ENCODE measurements at places on chromosomes 16 and 17.

GRCh38 chr16:22063888-22064467 lies 28.4 kb upstream of the VWA3A start:
- no peak for DNase-seq

- DNase-seq: no peak
Observed at GRCh38 chr17:33090806-33091205, 99.2 kb downstream of the SPACA3 start.

DNA sequence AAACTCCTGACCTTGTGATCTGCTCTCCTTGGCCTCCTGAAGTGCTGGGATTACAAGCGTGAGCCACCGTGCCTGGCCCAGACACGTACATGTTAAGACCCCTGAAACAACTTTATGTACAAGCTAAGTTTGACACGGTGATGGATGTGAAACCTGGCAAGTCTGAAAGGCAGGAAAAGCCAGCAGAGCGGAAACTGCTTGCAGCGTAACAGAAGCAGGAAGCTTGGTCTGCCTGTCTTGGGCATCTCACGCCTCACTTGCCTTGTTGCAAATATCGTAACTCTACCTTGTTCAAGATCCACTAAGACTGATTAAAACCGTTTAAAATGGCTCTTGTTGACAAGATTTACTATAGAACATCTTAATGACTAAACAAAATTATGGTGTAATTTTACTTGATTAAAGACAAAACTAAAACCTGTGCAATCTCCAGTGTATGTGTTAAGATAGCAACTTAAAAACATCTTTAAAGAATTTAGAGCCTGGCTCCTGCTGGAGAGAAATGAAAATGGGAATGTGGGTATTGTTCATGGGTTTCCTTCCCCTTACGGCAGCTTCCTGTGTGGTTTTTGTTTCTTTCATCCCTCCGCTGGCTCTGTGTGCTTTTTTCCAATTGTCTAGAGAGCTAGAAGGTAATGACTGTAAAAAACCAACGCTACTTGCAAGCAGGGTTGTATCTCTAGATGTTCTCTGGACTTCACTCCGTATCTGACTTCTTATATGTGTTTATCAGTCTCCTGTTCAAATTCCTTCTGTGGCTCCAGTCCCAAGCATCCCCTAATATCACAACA lies 477.6 kb downstream of the XYLT1 start:
- no peak for DNase-seq

- DNase-seq: no peak
Observed at GRCh38 chr16:79264237-79265109, 336.1 kb downstream of the MAF start.

- DNase-seq: no peak
Observed at GRCh38 chr17:41864498-41864835, 756 bp downstream of the KLHL11 start.

DNA sequence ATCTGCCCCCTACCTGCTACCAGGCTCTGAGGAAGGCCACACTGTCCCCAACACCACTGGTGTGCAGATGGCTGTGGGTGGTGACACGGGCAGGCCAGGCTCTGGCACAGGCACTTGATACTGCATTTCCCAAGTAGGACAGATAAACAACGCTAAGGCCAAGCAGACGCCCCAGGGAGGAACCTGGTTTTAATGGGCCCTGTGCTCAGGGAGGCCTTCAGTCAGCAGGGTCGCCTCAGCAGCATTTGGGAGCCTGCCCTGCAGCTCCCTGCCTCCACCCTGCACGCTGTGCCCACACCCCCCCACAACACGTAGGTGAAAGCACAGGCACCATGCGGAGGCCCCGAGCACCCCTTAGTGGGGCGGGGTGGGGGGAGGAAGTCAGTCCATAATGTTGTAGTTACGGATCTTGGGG lies 3.3 kb upstream of the FASN start:
- DNase-seq: no peak

DNA sequence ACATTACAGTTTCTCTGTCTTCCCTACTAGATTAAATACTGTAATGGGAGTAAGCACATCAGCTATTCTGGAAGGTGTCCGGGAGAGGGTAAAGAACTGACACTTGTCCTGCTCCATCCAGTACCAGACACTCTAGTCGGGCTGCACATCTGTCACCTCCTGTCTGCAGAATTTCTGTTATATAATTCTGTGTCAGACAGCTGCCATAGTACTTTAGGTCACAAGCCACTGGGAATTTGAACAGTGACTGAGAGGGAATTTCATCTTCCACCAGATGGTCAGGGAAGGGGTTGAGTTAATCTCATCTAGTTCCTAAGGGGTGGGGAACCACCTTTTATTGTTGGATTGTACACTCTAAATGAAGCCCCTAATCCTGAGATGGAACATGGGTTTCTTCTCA lies 58.6 kb upstream of the NUDT7 start:
- DNase-seq: no peak

DNA sequence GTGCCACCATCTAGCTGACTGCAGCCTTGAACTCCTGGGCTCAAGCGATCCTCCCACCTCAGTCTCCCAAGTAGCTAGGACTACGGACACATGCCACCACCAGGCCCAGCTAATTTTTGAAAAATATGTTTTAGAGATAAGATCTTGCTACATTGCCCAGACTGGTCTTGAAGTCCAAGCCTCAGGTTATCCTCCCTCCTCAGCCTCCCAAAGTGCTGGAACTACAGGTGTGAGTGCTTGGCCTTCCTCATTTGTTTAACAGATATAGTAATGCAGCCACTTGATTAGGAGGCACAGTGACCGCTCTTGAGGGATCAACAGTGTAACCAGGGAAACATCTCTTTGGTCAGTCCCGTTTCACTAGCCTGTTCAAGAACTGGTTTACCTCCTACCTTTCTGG lies 35.1 kb downstream of the HLF start:
- DNase-seq: no peak

GRCh38 chr16:69217433-69217832 lies 30.5 kb downstream of the SNTB2 start:
- DNase-seq: no peak

- no peak for DNase-seq
Observed at GRCh38 chr17:67575325-67575724, 142.4 kb upstream of the NOL11 start.

- no peak for DNase-seq
Observed at GRCh38 chr17:8150194-8151119, 1.7 kb downstream of the PER1 start.

- DNase-seq: no peak
Observed at GRCh38 chr17:80882323-80882722, 109.3 kb upstream of the CHMP6 start.

GRCh38 chr17:51443646-51444045 lies 183.3 kb downstream of the UTP18 start:
- DNase-seq: no peak

DNA sequence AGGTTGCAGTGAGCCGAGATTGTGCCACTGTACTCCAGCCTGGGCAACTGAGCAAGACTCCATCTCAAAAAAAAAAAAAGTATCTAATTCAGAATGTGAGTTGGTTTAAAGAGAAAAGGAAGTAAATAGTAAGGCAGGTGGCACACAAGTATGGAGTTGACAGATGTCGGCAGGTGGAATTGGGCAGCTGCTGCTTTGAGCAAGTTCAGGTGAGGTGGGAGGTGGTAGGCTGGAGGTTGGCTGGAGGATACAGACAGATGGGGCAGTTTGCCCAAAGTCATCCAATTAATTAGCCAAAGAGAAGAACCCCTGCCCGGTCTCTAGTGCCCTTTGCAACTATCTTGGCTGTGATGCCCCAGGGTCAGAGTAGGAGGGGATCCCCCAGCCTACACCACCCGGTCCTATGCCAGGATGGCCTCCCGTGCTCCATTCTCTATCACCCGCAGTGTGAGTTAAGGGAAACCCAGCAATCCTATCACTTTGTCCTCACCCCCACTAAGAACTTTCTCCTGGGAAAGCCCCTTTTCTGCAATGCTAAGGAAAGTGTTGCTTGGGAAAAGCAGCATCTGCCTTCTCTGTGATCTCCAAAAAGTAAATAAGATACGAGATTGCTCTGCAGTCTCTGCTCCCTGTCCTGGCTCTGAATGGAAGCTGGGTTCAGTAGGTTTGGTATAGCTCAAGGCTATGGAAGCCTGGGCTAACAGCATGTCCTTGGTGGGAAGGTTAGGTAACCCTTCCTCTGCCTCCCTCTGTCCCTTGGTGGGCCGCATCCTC lies 32.2 kb downstream of the SLC12A3 start:
- no peak for DNase-seq

GRCh38 chr17:50798424-50799288 lies 31.3 kb upstream of the ANKRD40CL start:
- no peak for DNase-seq

DNA sequence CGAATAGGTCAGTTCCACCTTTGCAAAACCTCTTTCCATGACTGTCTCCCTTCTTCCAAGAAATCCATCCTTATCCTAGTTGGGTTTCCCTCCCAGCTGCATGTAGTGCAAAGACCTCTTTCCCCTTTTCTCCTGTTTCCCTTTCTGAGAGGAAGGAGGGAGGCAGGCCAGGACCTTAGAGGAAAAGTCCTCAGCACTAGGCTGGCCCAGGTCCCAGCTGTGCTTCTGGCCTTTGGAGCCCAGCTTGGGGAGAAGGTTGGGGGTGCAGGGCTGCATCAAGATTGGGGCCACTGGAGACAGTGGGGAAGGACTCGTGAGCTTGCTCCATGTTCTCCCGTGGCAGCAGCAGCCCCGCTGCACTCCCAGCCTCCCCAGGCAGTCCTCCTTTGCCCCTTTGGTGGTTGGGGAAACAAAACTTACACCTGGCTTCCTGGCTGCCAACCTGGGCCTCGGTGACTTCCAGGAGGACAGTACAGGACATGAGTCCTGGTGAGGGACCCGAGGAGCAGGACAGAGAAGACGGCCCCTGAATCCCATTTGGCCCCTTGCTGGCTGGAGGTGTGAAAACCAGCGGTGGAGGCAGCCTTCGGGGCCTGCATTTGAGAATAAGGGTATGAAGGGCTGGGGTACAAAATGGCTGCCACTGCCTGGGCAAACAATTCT lies 481 bp downstream of the HEXIM2 start:
- no peak for DNase-seq

GRCh38 chr16:53998966-53999522 lies 287.5 kb downstream of the IRX3 start:
- no peak for DNase-seq

DNA sequence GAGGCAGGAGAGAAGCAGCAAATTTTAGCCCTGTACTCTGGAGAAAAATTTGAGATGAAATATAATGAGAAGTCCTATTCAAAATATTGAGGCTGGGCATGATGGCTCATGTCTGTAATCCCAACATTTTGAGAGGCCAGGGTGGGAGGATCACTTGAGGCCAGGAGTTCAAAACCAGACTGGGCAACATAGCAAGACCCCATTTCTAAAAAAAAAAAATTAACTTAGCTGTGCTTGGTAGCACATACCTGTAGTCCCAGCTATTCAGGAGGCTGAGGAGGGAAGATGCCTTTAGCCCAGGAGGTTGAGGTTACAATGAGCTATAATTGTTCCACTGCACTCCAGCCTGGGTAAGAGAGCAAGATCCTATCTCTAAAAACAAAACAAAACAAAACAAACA lies 103.4 kb downstream of the CACNG3 start:
- DNase-seq: no peak

DNA sequence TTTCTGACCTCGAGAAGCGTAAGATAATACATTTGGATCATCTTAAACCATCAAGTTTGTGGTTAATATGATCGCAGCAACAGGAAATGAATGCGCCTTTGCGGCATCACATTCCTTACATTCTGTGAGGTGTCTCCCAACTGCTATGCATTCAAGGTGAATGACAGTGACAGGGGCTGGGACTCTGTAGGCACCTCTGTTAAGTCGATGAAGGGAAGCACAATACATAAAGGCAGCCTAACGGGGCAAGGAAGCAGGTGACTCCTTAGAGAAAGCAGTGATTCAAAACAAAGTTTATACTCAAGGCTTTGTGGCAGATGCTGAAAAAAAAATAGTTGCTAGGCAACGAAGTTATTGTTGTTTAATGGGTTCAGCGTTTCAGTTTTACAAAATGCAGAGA lies 21.6 kb upstream of the EVPL start:
- no peak for DNase-seq

- no peak for DNase-seq
Observed at GRCh38 chr17:41800601-41801373, 11.0 kb downstream of the P3H4 start.

- DNase-seq: no peak
Observed at GRCh38 chr16:75682308-75682707, 5.5 kb upstream of the CPHXL2 start.

DNA sequence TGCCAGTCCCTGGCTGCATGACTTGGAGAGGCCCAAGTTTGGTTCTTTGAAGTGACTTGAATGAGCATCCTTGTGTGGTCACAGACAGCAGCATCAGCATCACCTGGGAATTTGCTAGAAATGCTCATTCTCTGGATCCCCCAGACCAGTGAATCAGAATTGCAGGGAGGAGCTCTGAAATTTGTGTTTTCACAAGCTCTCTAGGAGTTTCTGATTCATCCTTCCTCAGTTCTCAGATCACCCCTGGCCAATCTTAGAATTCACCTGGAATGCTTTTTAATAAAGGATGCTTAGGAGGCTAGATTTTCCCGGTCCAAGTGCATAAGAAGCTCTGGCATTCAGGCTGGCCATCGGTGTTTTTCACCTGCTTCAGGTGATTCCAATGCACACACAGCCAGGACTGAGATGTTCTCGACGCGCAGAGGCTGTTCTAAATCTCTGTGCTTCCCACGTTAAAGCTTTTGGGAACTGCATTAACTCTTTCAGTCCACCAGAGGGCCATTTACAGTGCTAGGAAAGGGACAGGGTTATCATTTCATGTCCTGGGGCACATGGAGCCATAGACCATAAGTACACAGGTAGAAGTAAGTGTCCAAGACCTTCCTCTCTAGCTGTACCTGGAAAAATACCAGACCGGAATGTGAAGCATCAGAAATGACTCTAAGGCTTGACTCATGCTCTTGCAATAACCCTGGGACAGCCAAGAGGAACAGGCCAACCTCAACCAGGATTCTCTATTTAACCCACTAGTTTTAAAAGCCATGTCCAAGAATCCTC lies 85.7 kb upstream of the XYLT1 start:
- DNase-seq: no peak

GRCh38 chr16:1097800-1098199 lies 1.8 kb upstream of the C1QTNF8 start:
- DNase-seq: no peak

- no peak for DNase-seq
Observed at GRCh38 chr17:48198950-48199541, 91.5 kb downstream of the SNX11 start.

DNA sequence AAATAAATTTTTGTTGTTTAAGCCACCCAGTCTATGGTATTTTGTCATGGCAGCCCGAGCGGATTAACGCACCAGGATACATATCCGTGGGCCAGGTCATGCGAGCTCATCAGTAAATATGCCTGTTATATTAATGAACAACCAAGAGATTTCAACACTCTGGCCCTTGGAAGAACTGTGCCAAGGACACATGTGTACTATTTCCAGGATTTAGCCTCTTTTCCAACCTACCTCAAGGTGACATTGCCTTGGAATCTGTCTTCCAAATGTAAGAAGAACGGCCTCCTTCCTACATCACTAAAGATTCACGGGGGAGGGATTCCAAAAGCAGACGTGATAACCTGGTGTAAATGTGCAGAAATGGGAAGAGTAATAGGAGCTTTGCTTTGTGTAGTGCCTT lies 72.8 kb upstream of the DYNLRB2 start:
- no peak for DNase-seq

- DNase-seq: no peak
Observed at GRCh38 chr17:72614476-72614870, 478.0 kb downstream of the SLC39A11 start.

All from NCI-H1436 treated with DMSO at 0.1 percent for 48 hours (cell line).